Right ventricle myocardium inferior (tissue), 1 donor: ENCODE measurements at places on chromosomes 4 and X.

DNA sequence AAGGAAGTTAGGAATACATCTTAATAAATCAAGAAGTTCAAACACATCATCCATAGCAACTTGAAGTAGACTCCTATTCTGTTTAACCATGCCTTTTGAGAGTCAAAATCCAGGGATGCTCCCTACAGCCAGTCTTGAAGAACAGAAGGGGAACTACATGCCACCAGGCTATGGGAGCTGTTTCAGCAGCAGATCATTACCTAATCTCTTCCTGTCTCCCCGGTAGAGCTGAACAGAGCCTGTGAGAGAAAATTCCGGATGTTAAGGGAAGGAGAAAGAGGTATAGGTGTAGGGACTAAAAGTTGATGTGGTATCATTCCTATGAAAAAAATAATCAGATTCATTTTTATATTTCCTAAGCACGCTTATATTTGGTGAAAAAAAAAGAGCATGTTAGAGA, 352.2 kb downstream of the SPRY1 start:
- no peak for DNase-seq

GRCh38 chr4:88991746-88992145, 65.2 kb downstream of the FAM13A start:
- DNase-seq, result no peak

DNA sequence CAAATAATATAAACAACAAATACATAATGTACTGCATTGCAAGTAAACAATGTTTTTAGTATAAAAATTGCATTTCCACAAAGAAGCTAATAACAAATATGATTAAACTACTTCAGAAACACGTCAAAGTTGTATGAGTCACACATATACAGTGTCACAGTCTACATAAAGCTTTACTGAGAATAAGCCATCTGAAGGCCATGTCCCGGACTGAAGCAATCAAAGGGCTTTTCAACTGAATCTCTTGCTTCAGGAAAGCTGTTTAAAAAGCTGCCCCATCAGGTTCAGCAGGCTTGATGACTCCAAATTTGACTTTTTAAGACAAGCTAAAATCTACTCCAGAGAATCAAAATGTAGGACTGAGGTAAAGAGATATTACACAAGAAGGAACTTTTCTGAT, 1476.8 kb downstream of the ADGRL3 start:
- no peak for DNase-seq

- no peak for DNase-seq
Measured at GRCh38 chr4:153242839-153243324, 38.6 kb downstream of the TRIM2 start.

- no peak for DNase-seq
Measured at GRCh38 chrX:22165732-22166457, 106.8 kb upstream of the CBLL2 start.

DNA sequence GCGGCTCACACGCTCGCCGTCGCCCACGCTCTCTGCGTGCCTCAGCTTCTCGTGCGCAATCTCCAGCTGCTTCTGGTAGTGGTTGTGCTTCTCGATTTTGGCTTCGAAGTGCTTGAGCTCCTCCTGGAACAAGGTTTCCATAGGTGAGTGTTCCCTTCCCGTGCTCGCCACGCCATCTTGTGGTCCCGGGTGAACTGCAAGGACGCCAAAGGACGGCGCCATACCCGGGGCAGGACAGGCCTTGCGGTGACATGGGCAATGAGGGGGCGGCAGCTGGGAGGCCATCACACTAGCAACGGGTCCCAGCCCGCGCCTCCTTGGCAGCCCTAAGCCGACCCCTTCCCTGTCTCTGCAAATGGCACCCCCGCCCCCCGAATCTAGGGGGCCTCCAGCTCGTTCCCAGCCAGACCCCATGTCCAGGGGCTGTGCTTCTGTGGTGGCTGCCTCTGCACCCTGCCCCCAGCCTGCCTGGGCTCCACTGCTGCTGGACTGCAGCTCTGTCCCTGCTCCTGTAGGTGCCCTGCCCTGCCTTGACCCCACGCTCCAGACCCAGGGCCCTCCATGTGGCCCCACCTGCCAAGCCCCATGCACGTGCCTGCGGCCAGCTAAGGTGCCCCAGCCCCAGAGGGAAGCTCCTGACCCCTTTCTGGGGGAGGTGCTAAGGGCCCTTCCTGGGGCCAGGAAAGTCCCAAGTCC, 17.3 kb downstream of the LRPAP1 start:
- DNase-seq, result peak; percentile 67
